Hematopoietic multipotent progenitor cell treated with erythropoietin and hydrocortisone succinate and interleukin-3 and kit ligand, for 6 days (in vitro differentiated cells): ENCODE measurements at places on chromosomes 3 and 15.

- DNase-seq: no peak
Measured at GRCh38 chr15:101016581-101016980, 97.4 kb downstream of the LRRK1 start.

- DNase-seq: no peak
Measured at GRCh38 chr3:18134386-18135059, 290.6 kb downstream of the SATB1 start.

GRCh38 chr3:65919826-65920225 lies 118.9 kb downstream of the MAGI1 start:
- DNase-seq: no peak

- DNase-seq: no peak
Measured at GRCh38 chr3:33114622-33115023, 809 bp downstream of the CRTAP start.

DNA sequence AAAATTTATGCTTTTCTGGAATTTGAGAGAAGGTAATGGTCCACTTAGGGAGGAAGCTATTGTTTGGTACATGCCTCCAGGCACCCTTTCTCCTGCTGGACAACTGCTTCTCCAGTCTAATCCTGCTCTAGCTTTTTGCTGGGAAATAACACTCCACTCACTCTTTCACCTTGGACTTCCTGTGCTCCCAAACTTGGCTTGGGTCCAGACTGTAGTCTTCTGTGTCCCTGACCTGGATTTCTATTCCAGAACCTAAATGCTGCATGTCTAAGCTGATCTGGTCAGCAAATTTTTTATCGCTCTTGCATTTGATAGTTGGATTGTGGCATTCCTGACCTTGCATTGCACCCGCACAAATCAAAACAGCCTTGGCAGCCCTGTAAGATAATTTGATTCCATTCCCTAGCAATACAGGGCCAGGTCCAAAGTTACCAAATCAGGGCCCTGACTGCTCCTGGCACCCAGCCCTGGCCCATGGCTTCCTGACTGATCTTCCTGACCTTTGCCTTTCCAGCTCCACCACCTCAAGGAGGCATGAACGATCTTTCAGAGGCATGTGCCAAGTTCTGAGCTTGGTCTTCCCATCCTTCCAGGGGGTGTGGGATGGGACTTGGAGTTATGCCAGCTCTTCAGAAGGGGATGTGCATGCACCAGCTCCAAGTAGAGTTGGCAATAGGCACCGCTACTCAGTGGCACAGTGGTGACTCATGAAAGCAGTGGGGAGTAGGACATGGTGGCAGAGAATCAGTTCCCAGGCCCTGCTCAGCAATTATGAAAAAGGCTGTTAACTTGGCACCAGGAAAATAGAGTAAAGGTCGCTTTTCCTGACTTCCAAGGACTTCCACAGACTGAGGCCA lies 43.9 kb upstream of the GOLGA8J start:
- no peak for DNase-seq

GRCh38 chr3:73529308-73530021 lies 95.3 kb downstream of the PDZRN3 start:
- no peak for DNase-seq

GRCh38 chr3:54764911-54765310 lies 162.9 kb downstream of the LRTM1 start:
- no peak for DNase-seq

DNA sequence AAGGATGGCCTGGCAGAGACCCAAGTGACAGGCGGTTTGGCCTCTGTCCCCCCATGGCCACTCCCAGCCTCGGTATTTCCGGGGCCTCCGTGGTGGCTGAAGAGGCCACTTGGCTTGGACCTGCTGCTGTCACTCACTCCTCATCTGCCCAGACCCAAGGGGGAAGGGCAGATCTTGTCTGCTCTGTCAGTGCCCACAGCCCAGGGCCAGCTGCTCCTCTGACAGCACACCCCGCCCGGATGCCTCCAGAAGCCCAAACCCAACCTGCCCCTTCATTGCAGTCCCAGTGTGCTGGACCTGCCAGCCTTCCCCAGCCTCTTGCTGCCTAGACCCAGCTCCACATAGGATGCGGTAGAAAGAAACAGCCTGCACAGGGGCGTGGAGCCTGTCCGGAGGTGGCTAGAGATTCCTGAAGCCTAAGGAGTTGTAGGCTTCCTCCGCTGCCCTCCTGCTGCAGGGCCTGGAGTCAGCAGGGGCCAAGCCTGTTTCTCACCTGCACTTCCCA lies 52.0 kb downstream of the MAGEF1 start:
- DNase-seq: no peak

- DNase-seq: no peak
Measured at GRCh38 chr3:184383033-184383740, 3.3 kb downstream of the CHRD start.

GRCh38 chr3:83317605-83318004 lies 1556.2 kb upstream of the GBE1 start:
- no peak for DNase-seq

- no peak for DNase-seq
Measured at GRCh38 chr15:68706256-68706655, 114.4 kb downstream of the ANP32A start.

DNA sequence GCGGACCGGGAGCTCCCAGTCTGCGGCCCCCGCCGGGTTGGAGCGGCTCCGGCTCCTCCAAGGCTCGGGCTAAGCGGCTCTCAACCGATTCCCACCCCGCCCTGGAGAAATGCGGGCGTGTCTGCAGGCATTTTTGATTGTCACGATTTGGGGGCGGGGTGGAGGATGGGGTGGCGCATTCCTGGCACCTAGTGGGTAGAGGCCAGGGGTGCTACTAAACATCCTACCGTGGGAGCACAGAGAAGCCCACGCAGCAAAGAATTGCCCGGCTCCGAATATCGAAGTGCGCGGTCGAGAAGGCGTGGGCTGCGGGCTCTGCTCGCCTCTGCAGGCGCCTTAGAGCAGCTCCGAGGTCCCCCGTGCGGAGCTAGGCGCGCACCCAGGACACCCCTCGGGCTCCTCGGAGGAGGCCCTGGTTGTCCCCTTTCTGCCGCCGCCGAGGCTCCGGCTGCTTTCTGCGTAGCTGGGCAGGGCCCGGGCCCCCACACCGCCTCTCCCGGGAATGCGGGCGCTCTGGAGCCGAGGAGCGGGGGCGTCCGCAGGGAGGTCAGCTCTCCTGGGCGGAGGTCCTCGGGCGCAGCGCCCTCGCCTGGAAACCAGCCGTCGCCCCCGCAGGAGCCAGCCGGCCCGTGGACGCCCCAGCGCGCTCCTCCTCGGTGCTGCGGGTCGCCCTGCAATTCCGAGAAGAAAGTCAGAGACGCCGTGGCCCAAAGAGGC lies 16.5 kb upstream of the LAMP3 start:
- peak; percentile 81 for DNase-seq

DNA sequence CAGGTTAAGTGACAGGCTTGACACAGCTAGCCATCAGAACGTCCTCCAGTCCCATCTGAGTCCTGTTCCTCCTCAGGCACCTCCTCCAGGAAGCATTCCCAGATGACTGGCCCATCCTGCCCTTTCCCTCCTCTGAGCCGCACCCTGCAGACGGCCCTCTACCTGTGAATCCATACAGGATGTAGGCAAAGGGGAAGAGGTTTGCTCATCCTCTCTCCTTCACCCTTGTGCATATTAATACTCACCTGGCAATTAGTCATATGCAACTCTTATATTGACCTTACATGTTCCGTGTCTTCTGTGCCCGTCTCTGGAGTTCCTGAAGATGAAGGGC lies 61.9 kb downstream of the SMAD3 start:
- DNase-seq: no peak

DNA sequence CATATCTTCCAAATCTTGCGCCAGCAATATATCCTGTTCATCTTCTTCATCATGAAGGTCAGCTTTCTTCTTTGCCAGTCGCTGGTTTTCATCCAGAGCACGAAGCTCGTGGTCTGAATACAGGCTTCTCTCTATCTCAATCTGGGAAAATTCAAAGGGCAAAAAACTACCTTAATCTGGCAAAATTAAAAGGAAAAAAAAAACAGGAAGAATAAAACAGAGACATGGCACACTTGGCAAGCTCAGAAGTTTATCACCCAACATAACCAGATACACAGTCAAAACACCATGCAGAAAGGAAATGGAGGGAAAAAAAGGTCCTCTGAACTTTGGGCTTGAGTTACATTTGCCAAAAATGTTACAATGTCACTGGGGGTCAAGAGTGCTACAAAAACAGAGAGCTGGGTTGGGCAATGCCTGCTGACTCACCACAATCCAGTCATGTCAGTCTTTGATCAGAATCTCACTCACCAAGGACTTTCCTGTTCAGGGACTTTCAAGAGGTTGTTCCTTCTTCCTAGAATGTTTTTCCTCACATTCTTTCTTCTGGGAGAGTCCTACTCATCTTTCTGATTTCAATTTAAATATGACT lies 1.5 kb downstream of the MRPL46 start:
- peak; percentile 61 for DNase-seq

- DNase-seq: peak; percentile 50
Measured at GRCh38 chr15:33677238-33677830, 291.0 kb upstream of the CHRM5 start.

DNA sequence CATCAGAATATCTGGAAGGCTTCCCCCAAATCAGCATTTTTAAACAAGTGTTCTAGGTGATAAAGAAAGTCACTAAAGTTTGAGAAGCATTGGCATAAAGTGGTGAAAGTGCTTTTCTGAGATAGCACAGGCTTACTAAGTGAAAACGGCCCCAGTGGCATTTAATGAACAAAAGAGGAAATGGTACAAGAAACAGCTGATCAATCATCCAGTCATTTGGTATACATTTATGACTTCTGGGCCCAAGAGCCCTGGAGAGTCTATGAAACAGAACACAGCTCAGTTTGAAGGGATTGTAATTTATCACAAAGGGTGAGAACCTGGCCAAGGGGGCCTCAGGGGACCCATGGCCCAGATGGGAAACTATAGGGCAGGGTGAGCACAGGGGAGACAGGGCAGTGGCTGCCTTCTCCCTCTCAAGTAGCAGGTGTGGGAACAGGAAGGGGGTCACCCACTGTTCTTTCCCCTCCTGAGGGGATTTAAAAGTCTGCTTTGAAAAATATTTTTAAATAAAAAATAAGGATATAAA lies 265.5 kb upstream of the ROPN1 start:
- DNase-seq: peak; percentile 32

DNA sequence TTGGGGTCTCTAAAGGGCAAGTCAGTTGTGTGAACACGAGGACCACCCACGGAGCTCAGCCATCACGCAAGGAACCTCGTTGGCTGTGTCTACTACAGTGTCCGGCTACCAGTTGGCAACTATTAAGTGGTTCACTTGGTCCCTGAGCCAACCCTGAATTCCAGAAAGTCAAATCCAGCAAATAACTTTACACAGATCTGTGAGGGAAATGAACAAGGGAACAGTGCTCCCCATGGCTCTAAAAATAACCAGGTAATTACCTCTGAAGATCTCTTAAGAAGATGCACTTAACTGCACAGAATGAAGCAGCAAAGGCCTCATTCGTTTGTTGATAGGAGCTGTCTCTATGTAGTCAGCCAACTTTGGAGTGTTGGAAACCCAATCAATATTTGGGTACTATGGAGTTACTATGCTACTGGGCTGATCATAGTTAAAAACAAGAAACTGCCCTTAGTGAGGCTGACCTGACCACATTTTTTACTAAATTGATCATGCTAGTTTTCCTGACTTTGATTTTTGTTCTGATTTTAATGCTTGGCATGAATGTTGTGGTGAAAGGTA lies 219.1 kb upstream of the LRIG1 start:
- no peak for DNase-seq

DNA sequence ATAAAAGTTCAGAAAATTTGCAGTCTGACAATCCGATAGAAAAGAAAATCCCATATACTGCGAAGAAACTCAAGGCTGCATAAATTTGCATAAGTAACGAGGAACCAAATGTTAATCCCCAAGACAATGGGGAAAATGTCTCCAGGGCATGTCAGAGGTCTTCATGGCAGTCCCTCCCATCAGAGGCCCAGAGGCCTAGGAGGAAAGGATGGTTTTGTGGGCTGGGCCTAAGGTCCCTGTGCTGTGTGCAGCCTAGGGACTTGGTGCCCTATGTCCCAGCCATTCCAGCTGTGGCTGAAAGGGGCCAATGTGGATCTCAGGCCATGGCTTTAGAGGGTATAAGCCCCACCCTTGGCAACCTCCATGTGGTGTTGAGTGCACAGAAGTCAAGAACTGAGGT lies 21.3 kb upstream of the CCR4 start:
- DNase-seq: no peak

GRCh38 chr3:50270422-50271224 lies 1.7 kb downstream of the SEMA3B start:
- DNase-seq: no peak

GRCh38 chr3:26687466-26687865 lies 64.9 kb downstream of the LRRC3B start:
- no peak for DNase-seq

GRCh38 chr3:119810018-119810435 lies 28.1 kb downstream of the NR1I2 start:
- DNase-seq: peak; percentile 72

- no peak for DNase-seq
Measured at GRCh38 chr3:183129243-183129642, 29.9 kb upstream of the MCCC1 start.

- DNase-seq: no peak
Measured at GRCh38 chr3:183309276-183309675, 56.2 kb downstream of the B3GNT5 start.

- DNase-seq: peak; percentile 69
Measured at GRCh38 chr3:136194409-136195257, 1.5 kb downstream of the MSL2 start.

DNA sequence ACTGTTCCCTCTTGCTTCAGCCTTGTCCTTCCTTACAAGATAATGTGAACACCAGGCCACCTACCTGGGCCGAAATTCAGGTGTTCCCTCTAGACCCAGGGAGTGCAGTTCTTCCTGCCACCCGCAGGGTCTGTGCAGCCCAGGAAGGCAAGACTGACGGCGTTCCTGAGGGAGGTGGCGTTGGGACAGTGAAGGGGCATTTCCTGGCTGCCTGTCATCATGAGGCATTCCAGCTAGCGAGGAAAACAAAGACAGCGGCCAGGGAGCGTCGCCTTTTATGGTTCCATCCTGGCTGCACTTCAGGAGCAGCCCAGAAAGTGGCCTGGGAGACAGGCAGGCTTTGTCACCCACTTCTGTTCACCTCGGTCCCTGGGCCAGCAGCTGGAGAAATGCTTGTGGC lies 84.8 kb upstream of the WNT5A start:
- DNase-seq: no peak

DNA sequence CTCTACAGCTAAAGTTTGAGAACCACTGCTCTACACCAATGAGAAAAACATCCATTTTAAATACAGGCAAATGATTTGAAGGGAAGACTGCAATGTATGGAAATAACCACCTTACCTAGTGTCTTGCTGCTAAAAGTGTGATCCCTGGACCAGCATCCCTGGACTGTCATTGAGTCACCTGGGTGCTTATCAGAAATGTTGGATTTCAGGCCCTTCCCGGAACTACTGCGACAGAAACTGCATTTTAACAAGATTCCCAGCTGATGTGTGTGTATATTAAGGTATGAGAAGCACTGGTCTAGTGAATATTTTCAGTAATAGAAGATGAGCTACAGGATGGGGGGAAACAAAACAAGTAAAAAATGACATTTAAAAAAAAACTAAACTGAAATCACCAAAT lies 324.1 kb downstream of the MECOM start:
- no peak for DNase-seq

DNA sequence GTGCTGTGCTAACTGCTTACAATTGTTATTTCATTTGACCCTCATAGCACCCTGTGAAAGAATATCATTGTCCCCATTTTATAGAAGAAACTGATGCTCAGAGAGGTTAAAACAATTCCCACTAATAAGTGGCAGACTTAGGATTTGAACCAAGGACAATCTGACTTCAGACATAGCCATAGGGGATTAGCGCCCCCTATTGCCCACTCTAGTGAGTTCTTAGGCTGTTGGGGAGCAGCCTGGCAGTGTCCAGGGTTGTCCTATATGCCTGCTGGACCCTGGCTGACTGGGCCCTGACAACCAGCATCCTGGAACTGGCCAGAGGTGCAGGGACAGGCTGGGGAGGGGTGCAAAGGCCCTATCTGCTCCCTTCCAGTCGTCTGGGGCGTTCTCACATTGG lies 15.4 kb downstream of the DPH3 start:
- DNase-seq: peak; percentile 64
